Right lobe of liver (tissue), 6 donors: ENCODE measurements at places on chromosomes 12 and 14.

DNA sequence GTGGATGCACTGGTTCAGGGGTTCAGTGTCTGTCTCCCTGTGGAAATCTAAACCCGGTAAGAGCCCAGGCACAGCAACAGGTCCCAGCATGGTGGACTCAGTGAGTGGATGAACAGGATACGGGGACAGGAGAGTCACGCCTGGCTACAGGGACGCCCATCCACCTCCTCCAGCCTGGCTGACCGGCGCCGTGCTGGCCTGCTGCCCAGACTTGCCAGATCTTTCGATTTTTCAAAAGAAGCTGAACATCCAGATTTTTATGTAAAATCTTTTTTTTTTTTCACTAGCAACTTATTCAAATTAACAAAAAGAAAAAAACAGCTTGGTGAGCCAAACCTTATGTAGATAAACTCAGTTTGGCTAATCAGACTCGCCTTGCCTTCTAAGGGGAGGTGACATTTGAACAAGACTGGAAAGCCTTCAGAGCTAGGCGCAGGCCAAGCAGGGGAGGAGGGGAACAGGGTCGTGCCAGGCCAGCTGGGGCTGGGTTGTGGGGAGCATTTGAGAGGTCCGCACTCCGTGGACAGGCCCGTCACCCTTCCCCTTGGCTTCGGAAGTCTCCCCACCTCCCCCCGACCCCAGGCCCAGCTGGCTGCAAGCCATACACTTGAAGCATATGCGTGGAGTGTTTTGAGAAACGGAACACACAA, 87.8 kb upstream of the NCOR2 start:
- peak; percentile 75 for DNase-seq

DNA sequence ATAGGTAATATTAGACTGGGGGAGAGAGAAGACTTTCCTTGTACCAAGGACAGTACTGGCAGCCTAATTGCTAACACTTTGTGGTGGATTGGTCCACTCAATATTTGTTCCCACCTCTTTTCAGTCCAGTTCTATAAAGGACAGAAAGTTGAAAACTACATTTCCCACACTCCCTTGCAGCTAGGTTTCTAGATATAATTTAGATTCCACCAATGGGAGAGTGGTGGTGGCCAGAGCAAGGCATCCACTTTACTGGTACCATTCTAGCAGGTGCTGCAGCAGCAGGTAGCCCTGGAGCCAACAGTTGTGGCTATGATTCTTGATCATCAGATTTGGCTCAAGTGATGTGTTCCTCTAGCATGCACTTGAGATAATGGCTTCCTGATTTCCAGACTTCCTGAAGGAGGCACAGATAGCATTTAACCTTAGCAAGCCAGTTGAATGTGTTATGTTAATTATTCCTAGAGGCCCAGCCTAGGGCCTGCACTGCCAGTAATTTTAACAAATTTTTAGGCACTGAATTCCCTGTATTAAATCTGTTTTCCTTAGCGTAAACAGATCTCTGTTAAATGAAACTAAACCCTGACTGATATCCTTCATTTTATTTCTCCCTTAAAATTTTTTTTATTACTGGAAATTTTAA, 24.4 kb downstream of the SLC38A1 start:
- no peak for DNase-seq

- peak; percentile 46 for DNase-seq
These were observed 101.9 kb downstream of the SLC8A3 start for GRCh38 chr14:70086685-70087379.

DNA sequence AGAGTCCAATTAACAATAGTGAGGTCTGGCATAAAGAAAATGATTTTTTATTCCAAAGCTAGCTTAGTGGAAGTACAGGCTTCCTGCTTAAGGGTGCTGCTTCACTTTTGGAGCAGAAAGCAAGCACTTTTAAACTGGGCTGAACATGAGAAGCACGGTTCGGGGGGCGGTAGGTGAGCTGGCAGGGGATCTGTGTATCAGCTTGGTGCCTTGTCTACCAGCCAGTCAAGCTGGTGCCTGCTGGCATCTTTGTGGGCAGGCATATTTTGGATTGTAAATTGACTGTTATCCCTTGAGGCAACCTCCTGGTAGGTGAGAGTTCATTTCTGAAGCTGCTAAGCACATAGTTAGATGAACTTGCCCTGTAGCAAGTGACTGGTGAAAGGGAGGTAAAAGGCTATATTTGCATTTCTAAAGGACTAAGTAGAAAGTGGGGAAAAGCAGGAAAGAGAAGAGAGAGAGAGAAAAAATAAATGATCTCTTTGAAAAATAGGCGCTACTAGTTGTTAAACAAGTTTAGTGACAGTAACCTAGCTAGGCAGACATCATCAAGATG, 121.1 kb upstream of the SYT10 start:
- DNase-seq, result no peak

GRCh38 chr12:94200695-94201094, 52.3 kb downstream of the PLXNC1 start:
- DNase-seq, result no peak

DNA sequence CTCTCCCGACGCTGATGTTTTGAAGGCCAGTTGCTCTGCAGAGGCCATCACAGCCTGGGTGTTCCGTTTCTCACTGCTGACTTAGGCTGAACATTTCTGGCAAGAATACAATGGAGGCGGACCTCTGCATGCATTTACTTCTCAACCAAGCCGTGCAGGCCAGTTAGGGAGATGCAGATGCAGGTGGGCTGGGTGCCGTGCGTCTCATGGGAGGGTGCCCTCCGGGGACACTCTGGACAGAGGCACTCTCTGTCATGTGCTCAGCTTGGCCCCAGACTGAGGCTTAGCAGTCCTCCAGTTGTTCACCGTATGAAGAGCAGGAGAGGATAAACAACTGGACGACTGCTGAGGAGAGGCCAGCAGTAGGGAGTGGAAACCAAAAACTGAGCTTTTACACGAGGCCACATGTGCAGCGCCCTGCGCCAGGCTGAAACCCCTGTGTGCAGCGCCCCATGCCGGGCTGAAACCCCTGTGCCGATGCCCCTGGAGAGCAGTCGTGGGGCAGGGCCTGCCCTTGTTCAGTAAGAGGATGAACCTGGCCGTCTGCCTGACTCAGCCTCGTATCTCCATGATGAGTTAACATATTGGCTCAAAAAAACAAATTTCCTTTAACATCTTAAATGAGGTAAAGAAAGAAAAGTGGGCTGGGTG, 32.3 kb downstream of the DDX51 start:
- DNase-seq, result no peak

DNA sequence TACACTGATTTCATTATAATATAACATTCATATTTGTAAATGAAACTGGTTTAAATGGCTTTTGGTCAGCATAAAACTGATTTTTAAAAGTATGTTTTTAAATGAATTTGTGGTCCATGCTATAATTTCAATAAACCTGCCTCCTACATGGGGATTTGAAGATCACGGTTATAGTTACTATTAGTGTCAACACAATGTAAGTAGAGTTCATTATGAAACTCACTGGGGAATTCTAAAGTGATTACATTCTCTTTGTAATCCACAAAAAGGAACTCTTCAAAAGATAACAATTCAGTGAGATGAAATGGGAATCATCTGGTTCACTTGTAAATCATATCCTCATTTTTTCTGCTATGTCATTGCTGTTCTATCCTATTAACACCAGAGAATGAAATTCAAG, 204.5 kb upstream of the G2E3 start:
- DNase-seq, result no peak

DNA sequence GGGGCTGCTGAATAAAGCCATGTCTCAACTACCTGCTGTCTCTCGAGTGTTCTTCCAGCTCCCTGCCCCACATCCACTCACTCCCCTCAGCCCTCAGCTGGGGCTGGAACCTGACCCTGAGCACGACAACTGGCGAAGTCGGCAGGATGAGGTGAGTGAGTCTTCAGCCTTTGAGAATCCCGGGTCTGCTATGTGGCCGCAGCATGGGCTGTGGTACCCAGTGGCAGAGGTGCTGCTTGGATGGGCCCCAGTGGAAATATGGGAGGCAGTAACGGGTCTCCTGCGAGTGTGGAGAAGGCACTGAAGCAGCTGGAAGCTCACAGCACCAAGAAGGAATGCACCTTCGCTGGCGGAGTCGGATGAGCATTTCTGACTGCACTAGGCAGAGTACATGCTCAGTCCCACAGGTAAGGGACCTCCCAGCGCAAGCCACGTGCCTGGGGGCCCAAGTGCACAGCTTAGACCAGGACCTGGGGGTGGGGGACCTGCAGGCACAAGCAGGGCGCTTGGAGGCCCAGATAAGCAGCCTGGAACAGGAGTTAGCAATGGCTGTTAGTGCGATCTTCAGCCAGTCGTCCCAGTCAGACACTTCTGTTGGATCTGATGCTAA, 95.5 kb upstream of the TMPO start:
- DNase-seq, result no peak

GRCh38 chr12:45204757-45205156, 11.1 kb upstream of the ANO6 start:
- DNase-seq, result peak; percentile 63

GRCh38 chr12:125220404-125221273, 155.4 kb downstream of the AACS start:
- no peak for DNase-seq

DNA sequence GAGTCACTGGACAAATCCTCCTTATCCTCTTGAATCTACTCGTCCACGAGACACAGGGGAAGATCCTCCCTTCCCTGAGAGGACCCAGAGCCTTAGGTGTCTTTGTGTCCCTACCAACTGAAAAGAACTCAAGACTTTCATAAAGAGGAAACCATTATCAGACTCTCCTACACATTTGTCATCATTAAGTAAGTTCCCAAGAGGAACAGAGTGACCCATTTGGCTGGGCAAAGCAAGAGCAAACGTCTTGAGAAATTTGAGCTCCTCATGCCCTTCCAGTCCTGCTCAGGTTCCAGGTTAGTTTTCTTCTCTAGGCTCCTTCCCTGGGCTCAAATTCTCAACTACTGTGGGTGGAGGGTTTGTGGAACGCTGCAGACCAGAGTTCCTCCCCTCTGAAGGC, 5.7 kb downstream of the MLF2 start:
- no peak for DNase-seq

DNA sequence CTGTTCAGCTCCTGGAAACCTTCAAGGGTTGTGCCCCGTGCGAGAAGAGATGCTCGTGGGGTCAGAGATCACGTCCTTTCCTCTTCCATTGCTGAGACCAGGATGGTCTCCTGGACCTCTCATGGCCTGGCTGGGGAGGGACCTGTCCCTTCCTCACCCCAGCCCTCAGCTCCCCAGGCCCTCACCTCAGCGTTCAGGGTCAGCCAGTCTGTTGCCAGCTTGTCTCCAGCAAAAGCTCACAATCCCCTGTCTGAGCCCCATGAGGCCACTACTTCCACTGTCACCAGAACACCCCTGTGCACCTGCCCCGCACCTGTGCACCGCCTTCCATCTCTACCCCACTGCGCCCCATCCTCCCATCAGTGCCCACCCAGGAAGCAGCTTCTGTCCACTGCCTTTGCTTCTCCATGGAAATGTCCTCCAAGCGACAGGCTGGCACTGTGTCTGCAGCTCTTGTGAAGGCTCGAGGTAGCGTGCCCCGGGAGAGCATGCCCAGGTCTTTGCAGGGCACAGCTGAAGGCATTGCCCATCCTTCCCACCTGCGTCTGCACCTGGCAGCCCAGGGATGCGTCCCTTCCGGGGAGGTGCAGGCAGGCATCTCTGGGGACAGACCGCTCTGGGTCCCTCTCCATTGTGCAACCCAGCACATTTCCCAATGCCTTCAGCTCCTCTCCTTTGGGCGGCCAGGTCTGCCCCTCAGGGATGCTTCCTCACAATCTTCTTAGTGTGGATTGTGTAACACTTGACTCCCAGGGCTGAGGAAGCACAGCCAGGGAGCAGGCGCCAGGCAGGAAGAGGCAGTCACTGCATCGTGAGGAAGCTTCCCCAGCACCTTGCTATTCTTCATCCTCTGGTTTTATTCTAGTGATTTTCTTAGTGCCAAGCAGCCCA, 179.6 kb downstream of the ADGRD1 start:
- DNase-seq, result no peak

DNA sequence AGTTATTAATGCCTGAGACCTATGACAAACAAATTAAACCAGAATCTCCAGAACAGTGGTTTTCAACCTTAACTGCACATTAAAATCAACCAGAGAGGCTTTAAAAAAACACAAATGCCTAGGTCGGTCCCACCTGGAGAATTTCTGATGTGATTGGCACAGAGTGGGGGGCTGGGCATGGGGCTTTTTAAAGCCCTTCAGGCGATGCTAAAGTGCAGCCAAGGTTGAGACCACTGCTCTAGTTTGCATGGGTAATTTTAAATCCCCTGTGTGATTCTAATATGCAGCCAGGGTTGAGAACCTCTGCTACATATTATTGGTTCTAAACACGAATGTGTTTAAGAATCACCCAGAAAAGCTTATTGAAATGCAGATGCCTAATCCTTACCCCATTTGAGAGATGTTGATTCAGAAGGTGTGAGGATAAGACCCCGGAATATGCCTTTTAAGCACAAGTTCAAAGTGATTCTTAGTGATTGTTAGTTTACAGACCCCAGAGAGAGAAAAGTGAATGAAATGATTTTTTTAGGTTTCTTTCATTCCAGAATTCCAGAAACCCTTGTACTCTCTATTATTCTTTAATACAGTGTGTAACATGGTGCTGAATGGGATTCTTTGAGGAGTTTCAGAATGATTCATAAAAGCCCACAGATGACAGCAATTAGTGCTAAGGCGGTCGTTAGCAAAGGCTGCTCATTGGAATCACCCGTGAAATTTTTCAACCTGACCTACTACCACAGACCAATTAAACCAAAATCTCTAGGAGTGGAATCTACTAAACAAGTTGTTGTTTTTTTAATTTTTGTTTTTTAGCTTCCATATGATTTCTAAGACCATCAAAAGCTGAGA, 44.9 kb downstream of the LIN7A start:
- no peak for DNase-seq

DNA sequence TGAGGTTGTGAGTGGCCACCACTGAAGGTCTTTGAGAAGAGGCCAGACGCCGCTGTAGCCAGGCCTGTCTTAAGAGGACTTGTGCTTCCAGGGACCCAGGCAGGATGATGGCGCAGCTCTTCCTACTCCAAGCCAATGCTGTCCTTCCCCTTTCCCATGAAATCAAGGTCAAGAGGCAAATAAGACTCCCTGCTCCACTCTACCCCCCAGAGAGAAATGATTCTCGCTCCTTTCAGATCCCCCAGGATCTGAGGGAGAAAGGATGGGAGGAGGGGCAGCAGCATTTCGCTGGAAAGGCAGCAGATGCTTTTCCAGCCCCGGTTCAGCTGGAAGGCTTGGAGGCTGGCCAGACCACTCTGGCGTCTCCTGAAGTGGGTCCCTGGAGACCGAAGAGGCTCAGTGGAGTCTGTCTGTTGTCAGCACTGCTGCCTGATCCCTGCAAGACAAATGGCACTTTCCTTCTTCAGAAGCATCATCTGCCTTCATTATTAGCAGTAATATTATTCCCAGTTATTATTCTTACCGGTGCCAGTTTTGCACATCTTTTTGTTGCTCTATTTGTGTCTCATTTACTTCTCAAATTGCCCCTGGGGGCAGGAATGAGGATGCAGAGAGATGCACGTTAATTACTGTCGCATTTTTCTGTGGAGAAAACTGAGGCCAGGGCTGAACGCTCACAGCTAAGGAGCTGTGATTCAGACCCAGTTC, 51.4 kb downstream of the C14orf132 start:
- DNase-seq, result no peak
